Effector memory CD4-positive, alpha-beta T cell (primary cell): ENCODE measurements at places on chromosomes 6 and 20.

GRCh38 chr6:74222768-74223333, 526.8 kb downstream of the CD109 start:
- H3K4me3 ChIP-seq: no peak overlapping the region
- H3K27me3 ChIP-seq: no peaks in the 10 kb centered on the region
- H3K27ac ChIP-seq: no peak overlapping the region
- no peaks in the 10 kb centered on the region for H3K4me1 ChIP-seq

DNA sequence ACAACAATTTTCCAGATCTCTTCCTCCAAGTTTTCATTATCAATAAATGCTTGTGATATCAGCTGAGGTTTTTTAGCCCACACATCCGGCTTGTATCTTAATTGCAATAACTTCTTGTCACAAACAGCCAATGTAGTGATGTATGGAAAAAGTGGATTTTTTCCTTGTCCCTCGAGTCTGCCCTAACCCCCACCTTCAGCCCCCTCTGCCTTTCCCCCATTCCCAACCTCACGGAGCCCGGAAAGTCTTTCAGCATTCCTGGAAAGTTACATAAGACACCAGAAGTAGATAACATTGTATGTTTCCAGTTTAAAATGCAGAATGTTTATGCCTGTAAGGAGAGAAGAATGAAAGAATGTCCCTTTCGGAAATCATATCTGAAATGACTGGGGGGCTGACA, 179.2 kb upstream of the PHACTR1 start:
- H3K36me3 ChIP-seq: no peaks in the 10 kb centered on the region
- no peaks in the 10 kb centered on the region for H3K27me3 ChIP-seq
- DNase-seq: no peak
- H3K4me3 ChIP-seq: no peak overlapping the region
- H3K4me1 ChIP-seq: no peaks in the 10 kb centered on the region

DNA sequence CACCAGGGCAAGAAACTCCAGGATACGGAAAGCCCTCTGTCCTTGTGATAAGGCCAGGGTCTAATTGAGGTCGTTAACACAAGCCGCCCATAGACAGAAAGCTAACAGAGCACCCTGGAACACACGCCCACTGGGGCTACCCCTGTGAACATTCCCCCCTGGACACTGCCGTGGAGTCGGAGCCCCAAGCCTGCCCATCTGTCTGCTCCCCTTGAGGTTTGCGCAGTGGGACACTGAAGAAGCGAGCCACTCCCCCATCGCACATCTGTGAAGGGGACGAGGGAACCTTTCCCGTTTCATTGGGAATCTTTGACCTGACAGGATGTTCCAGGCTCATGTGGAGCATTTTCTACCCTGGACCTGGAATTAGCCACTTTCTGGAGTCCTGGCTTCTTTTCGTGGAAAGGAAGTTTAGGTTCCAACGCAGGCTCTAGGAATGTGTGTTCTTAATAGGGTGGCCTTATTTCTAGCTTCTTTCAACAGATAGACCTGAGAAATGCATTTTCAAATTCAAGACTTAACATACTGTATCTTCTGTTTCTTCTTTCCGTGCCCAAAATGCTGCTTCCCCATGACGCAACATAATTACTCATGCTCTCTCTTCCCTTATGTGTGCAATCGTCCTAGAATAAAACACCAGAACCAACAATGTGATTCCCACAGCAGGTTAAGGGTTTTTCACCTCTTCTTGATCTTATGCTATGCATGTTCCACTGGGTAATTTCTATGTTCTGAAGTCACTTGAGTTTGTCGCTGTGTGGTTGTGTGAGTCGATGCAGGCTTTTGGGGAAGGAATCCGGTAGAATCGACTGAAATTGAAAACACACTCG, 161.1 kb downstream of the ERMARD start:
- H3K4me3 ChIP-seq: no peak overlapping the region
- no peaks in the 10 kb centered on the region for H3K4me1 ChIP-seq
- no peaks in the 10 kb centered on the region for H3K36me3 ChIP-seq

GRCh38 chr20:8309634-8310033, 177.6 kb downstream of the PLCB1 start:
- H3K4me3 ChIP-seq: no peak overlapping the region
- H3K27ac ChIP-seq: no peak overlapping the region
- no peaks in the 10 kb centered on the region for H3K27me3 ChIP-seq
- H3K4me1 ChIP-seq: no peaks in the 10 kb centered on the region

DNA sequence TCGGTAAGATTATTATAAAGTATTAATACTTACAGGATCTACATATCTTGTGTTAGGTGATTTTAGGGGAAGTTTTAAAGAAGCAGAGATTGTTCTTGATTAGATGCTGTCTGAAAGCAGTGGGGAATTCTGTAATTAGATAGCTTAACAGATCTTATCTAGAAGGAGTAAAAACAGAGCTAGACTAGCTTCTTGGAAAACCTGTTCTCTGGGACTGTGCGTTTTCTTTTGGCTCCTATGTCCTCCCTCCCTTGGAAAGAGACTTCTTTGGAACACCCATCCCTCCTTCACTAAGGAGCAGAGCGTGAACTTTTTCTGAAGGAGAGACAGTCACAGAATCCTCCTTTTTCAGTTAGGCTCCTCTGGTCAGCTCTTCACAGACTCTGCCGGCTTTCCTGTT, 83.5 kb upstream of the ZNF184 start:
- no peaks in the 10 kb centered on the region for H3K4me1 ChIP-seq
- no peak for DNase-seq
- no peak overlapping the region for H3K27ac ChIP-seq
- peaks cover 46% of the 10 kb centered on the region for H3K27me3 ChIP-seq

DNA sequence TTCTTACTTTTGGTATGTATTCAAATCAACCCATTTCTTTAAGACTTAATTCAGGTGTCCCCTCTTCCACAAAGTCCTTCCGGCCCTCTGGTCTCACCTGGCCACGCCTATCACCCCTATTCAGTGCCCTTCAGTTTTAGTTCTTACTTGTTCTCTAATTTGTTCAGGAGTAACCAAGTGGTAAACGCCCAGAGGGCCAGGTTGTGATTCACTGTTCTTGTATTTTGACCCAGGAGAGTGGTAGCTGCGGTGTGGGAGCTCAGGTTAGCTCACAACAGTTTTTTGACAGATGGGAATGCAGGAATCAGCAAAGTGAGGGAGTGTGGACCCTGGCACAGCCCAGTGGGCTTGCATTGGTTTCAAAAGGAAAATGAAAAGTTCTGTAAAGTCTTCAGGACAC, 81.7 kb upstream of the RIPOR2 start:
- peak overlapping the region; percentile 38 for H3K27ac ChIP-seq
- no peaks in the 10 kb centered on the region for H3K36me3 ChIP-seq
- no peaks in the 10 kb centered on the region for H3K27me3 ChIP-seq
- peaks cover 22% of the 10 kb centered on the region for H3K4me1 ChIP-seq
- no peak for DNase-seq

DNA sequence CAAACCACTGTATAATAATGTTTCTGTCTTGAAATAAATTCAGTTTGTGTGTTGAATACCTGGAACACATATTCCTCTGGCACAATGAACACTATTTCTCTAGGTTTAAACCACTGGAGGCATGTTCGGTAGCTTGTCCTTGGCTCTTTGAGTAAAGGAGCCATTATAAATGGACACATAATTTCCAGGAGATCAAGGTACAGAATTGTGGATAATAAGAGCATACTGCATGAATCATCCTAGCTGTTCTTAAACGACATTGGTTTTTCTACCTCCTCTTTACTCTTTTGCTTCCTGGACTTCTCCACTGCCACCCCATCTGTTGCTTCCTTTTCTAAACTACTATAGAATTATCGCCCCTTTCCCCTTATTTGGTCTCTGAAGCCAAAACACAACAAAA, 1.2 kb downstream of the CENPW start:
- H3K4me1 ChIP-seq: peaks cover 9% of the 10 kb centered on the region
- no peak overlapping the region for H3K27ac ChIP-seq
- H3K27me3 ChIP-seq: no peaks in the 10 kb centered on the region
- peak overlapping the region; percentile 80 for H3K4me3 ChIP-seq

GRCh38 chr6:148069256-148069655, 273.4 kb upstream of the SASH1 start:
- no peaks in the 10 kb centered on the region for H3K36me3 ChIP-seq
- H3K4me3 ChIP-seq: no peak overlapping the region
- no peak overlapping the region for H3K27ac ChIP-seq
- no peaks in the 10 kb centered on the region for H3K27me3 ChIP-seq

- H3K4me1 ChIP-seq: peaks cover 14% of the 10 kb centered on the region
- no peaks in the 10 kb centered on the region for H3K27me3 ChIP-seq
- peak; percentile 44 for DNase-seq
Observed at GRCh38 chr6:38638941-38639497, 710 bp downstream of the BTBD9 start.

DNA sequence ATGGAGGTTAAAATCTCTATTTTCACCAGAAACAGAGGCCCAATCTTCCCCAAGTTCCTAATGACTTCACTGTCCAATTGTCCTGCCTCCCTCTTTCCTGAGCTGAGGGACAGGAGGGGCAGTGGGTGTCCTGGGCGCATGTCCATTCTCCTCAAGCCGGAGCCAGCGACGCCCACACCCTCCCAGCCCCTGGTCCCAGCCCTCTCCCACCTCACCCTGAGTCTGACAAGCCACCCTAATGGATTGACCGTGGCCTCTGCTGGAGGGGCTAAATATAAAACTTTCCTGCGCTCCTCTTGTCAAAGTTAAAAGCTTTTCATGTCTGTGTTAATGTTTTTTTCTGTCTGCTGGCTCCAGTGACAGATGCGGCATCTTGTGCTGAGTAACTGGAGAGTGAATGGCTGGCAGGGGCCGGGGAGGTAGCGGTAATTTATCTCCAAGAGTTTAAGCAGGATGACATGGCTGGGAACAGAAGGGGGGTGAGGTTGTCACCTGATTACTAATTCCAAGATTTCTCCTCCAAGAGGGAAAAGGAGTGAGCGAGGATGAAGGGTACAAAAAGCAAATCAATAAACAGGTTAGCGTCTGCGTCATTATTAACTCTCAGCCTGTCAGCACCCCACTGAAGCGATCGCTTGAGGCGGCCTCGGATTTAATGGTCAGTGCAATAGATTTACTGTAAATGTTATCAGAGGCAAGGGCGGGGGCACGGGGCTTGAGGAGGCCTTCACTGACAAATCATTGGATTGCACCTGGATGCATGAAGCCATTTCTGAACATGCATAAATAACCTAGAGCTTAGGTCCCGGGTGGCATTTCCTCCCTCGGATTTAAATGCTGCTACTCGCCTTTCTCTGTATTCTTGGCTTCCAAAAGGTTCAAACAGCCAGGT, 118.1 kb upstream of the MAFB start:
- no peak for DNase-seq
- no peaks in the 10 kb centered on the region for H3K4me1 ChIP-seq
- no peaks in the 10 kb centered on the region for H3K27me3 ChIP-seq
- no peaks in the 10 kb centered on the region for H3K36me3 ChIP-seq
- H3K27ac ChIP-seq: no peak overlapping the region

DNA sequence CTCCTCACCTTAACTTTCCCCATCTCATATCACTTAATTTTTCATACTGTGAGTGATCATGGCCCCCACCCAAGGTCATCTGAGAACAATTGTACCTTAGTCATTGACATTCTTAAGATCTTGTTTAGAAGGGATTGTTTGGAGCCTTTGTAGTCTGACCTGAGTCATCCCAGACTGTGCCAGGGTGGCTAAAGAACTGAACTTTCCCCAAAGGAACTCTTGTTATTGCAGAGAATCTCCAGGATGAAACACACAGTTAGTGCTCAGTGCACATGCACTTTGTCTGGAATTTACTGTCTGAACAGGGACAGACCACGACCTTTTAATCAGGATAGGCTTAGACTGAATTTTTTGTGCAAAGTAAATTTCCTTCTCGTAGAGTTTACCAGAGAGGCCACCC, 112.6 kb upstream of the CCN2 start:
- H3K36me3 ChIP-seq: no peaks in the 10 kb centered on the region
- no peak for DNase-seq

DNA sequence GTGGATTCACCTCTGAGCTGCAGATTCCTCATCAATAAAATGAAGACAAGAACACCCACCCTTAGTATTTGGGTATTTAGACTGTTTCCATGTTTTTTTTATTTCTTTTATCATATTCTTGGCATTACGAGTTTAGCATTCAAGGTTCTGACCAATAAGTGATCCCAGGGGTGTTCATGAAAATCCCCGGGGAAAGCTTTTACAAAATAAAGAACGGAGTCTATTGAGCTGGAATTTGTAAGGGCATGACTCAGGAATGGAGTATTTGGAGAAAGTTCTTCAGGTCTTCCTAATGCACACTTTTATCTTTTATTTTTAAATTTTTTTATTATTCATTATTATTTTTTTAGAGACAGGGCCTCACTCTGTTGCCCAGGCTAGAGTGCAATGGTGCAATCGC, 19.4 kb upstream of the TOX2 start:
- H3K4me1 ChIP-seq: no peaks in the 10 kb centered on the region
- H3K36me3 ChIP-seq: no peaks in the 10 kb centered on the region
- no peak overlapping the region for H3K4me3 ChIP-seq
- H3K27ac ChIP-seq: no peak overlapping the region
- no peaks in the 10 kb centered on the region for H3K27me3 ChIP-seq

- H3K4me3 ChIP-seq: no peak overlapping the region
- no peak for DNase-seq
- H3K27ac ChIP-seq: no peak overlapping the region
- H3K36me3 ChIP-seq: no peaks in the 10 kb centered on the region
- no peaks in the 10 kb centered on the region for H3K27me3 ChIP-seq
Observed at GRCh38 chr6:97462938-97463598, 180.1 kb upstream of the MMS22L start.

DNA sequence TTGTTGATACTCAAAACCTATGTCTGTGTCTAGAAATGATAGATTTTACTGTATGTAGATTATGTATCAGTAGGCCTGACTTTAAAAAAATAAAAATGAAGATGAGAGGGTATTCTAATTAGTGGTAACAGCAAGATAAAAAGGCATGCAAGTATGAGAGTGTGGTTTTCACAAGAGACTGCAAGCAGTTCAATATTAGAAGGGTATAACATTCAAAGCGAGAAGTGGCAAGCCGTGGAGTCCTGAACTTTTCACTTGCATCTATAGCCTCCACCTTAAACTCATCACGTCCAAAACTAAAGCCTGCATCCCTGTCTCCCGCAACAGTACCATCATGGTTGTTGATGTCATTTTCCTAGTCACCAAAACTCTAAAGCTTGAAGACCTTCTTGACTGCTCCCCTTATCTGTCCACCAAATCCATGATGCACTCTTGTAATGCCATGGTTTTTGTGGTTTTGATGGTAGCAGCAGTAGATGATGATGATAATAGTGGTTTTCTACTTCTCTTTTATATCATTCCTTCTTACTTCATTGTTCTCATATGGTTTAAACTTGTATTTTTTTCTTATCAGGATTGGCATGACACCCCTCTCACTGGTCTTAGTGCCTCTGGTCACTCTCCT, 9.2 kb upstream of the CGA start:
- H3K36me3 ChIP-seq: no peaks in the 10 kb centered on the region
- no peak for DNase-seq
- H3K27me3 ChIP-seq: no peaks in the 10 kb centered on the region
- no peaks in the 10 kb centered on the region for H3K4me1 ChIP-seq
- H3K27ac ChIP-seq: no peak overlapping the region

DNA sequence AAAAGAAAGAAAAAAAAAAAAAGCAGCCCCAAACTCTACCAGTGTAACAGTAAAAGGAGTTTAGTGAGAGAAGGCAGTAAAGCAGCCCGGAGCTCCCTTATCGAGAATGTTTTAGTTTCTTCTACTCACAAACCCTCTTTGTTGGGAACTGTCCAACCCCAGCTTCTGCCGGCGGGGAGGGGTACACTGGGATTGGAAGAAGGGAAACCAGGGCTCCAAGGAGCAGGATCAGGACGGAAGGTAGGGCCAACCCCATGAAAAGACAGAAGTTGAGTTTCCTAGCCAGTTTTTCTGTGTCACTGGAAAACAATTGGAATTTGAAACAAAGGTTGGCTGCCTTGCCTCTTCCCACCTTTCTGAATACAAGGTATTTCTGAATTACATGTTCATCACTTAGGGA, 66.0 kb downstream of the KIZ start:
- H3K27ac ChIP-seq: no peak overlapping the region
- no peaks in the 10 kb centered on the region for H3K27me3 ChIP-seq
- H3K4me1 ChIP-seq: no peaks in the 10 kb centered on the region
- peaks cover 5% of the 10 kb centered on the region for H3K36me3 ChIP-seq
- no peak for DNase-seq
- H3K4me3 ChIP-seq: no peak overlapping the region
